ENCODE measurements at places on chromosomes 13 and 19. TPM values are rescaled to one million over a fixed set of nuclear protein-coding genes. Genes with fewer than 3 reads are reported as not detected.

GRCh38 chr19:14370940-14371280, 10.3 kb upstream of the ADGRE5 start:
- DNase-seq = no peak

- DNase-seq = no peak
Measured at GRCh38 chr13:28099396-28100149, 803 bp downstream of the FLT3 start.

DNA sequence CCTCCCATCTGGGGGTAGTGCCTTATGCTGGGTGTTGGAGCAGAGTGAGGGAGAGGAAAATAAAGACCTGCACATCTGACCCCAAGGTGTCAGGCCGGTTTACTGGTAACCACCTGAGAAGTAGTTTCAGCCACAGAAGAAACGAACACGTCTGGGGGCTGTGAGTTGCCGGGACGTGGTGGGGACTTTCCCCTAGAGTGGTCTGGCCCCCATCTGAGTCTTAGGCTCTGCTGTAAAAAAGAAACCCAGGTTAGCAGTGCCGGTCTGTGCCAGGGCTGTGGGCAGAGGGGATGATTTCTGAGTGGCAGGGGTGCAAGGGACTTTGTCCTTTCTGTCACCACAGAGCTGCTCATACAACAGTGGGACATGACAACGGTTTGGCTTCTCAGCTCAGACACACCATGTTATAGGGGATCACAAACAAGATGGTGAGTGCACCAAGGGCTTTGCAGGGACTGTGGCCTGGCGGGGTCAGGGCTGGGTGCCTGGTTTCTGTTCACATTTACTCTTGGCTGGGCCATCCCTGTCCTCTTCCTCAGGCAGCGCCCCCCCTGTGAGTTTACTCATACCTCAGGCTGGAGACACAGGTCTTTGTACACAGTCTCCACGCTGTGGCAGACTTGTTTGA, 9.0 kb downstream of the GCDH start:
- DNase-seq = no peak

- DNase-seq = no peak
Measured at GRCh38 chr13:60318186-60318585, 78.8 kb upstream of the TDRD3 start.

The DCAF15 gene
- 7.5 TPM for total RNA-seq

DNA sequence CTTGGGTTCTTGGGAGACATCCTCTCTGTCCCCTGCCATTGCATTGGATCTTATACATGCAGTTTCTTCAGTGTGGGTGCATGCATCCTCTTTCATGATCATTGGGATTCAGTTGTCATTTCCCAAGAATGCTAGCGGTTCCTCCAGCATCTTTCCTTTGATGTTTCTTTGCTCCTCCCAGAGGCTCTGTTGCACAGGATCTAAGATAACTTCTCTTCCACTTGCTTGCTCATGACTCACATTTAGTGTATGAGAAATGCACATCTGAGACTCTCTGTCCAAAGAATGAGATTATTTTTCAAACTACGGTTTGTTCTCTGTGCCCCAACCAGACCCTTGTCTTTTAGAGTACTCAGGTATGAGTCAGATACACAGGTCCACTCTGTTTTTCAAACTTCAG, 197.1 kb downstream of the NDFIP2 start:
- peak; percentile 44 for DNase-seq

The FGF22 gene
- not detected for total RNA-seq

The FOXO1 gene
- under 0.01 TPM for total RNA-seq

- no peak for DNase-seq
Measured at GRCh38 chr19:34767951-34768350, 5.1 kb downstream of the ZNF599 start.

The ZNF525 gene
- total RNA-seq = 6.7 TPM

- peak; percentile 31 for DNase-seq
Measured at GRCh38 chr13:93771782-93772181, 545.2 kb downstream of the GPC6 start.

DNA sequence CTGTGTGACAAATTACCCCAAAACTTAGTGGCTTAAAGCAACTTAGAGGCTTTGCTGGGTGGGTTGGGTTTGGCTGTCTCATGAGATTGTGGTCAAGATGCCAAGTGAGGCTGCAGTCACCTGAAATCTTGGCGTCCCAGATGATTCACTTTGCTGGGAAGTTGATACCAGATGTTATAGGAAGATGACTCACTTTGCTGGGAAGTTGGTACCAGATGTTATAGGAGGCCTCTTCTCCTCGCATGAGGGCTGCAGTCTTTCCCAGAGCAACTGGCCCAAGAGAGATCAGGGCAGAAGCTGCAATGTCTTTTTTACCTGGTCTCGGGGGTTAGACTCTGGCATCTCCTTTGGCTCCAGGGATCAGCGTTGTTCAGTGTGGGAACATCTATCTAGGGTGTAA, 16.8 kb downstream of the TEX29 start:
- DNase-seq = peak; percentile 96

The FCAR gene
- total RNA-seq = not detected

The ZNF793 gene
- 0.72 TPM for total RNA-seq

The EFNA2 gene
- not detected for total RNA-seq

DNA sequence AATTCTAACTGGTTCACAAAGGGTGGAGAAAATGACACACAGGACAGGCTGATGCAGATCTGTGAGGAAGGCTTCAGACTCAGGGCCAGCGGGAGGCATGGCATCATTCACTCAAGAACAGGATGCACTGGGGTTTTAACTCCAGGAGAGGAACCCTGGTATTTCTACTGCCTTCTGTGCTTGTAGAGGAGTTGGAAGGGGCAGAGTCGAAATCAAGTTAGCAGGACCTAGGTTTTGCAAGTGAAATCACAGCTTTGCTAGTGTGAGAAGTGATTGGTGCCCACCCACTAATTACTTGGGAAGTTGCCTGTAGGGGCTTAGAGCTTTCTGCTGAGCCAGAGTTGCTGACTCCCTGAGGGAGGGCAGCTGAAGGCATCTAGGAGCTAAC, 92.7 kb downstream of the AKAP11 start:
- no peak for DNase-seq

DNA sequence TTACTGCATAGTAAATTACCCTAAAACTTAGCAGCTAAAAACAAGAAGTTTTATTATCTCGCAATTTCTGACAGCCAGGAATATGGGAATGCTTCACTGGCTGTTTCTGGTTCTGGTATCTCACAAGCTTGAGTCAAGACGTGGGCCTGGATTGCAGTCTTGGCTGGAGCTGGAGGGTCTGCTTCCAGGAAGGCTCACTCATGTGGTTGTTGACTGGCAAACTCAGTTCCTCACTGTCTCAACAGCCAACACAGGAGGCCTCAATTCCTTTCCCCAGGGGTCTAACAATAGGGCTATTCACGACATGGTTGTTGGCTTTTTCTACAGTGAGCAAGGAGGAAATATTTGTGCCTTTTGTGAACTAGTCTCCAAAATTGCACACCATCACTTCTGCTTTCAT, 146.3 kb downstream of the GPC5 start:
- DNase-seq = no peak

The ADM5 gene
- 0.18 TPM for total RNA-seq

The C19orf67 gene
- total RNA-seq = not detected

- DNase-seq = peak; percentile 43
Measured at GRCh38 chr13:80334597-80335260, 6.2 kb downstream of the SPRY2 start.

- DNase-seq = no peak
Measured at GRCh38 chr19:16441661-16442162, 30.1 kb downstream of the EPS15L1 start.

- no peak for DNase-seq
Measured at GRCh38 chr19:14682084-14682483, 7.4 kb upstream of the ADGRE3 start.

DNA sequence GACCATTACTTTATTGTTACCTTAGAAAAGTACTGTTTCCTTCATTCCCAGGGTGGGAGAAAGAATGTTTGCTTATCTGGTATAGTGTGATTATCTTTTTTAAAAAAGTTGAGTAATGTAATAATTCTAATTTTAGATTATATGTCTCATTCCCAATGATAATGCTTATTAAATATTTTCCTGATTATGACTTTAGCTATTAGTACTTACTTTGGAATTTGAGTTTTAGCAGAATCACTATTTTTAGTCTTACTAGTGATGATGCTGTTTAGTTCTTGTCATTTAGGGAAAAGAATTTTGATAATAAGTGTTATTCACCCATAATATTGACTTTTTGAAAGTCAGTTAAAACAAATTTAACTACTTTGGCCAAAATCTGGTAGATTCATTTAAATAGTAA, 95.2 kb downstream of the FRY start:
- DNase-seq = peak; percentile 46

The TIMM44 gene
- 43.0 TPM for total RNA-seq

DNA sequence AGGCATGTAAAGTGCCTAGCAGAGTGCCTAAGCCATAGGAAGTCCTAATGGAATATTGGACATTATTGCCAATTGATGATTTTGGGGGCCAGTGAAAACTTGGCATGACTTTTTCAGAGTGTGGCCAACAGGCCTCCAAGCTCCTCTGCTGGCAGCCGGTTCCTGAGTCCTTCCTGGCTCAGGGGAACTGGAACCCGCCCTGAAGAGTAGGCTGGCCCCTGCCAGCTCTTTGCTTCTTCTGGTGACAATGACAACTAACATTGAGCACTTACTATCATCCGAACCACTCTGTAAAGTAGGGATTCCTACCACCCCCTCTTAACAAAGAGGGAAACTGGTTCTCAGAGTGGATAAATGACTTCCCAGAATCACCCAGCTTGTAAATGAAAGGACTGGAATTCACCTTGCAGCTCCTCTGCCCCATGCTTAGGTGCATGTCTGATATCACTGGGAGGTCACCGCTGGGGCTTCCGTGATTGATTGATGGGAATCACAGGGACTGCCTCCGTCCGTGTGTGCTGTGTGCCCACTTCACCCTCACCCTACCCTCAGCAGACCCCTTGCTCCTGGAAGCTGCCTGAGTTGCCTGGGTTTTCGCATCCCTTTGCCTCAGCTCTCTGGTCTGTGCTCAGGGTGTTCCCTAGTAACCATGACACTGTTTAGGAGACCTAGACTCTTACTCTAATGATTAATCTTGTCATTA, 50.6 kb downstream of the TNFRSF19 start:
- DNase-seq = no peak

DNA sequence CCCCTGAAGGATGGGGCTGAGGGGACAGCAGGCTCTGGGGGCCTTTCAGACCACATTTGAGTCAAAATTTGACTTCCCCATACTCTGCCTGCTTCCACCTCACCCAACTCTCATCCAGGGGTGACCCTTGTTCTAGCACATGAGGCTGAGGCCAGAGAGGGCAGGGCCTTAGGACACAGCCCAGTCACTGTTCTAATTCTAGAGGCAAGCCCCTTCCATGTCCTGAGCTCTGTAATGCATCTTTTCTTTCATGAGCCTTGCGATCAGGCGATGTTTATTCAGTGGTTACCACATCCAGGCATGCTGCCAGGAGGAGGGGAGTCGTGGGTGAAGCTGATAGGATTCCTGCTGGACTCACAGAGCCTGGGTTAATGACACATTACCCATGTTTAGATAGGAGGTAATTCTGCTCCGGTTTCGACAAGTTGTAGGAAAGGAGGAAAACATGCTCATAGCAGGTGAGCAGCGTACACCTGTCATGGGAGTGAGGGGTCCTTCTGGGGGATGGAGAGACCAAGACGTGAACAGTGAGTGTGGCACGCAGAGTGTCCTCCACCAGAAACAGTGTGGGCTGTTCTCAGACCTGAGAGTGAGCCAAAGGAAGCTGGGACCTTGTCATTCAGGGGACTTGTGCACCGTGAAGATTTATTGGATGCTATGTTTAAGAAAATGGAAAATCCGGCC, 9.3 kb downstream of the RPS9 start:
- peak; percentile 98 for DNase-seq

The PRR20D gene
- not detected for total RNA-seq

GRCh38 chr19:17538684-17539237, 16.7 kb upstream of the COLGALT1 start:
- no peak for DNase-seq

The LILRB1 gene
- total RNA-seq = not detected

The NAT14 gene
- total RNA-seq = 7.2 TPM

The HIF3A gene
- not detected for total RNA-seq

DNA sequence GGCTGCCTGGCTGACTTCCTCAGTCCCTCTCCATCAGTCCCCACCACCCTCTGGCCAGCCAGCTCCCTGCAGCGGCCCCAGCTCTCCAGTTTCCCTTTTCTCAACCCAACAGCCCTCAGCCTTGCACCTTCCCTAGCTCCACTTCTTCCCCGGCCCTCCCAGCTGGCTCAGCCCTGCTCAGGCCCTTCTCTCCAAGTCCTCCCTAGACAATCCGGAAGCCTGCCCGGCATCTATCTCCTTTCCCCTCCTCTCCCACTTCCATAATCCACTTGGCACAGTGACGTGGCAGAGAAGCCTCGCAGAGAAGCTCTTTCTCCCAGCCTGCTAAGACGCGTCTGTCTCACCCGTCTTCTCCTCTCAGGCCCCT, 1.1 kb downstream of the UBXN6 start:
- peak; percentile 75 for DNase-seq

DNA sequence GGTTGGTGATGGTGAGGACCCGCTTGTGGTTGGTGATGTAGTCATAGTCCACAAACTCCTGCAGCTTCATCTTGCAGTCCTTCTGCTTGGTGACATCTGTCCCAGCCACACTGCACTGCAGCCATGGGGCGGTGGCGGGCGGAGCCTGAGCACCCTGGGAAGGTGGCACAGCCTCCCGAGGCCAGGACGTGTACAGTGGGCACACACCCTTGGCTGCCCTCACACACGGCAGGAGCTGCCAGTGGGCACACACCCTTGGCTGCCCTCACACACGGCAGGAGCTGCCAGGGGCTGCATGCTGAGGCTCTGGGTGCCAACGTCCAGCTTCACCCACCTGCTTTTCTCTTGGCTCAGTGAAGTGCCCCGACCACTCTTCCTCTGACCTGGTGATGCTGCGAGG, 128.7 kb downstream of the TUBA3C start:
- DNase-seq = no peak

The NFKBIB gene
- total RNA-seq = 7.5 TPM

GRCh38 chr13:85661675-85662074, 137.5 kb downstream of the SLITRK6 start:
- DNase-seq = no peak

DNA sequence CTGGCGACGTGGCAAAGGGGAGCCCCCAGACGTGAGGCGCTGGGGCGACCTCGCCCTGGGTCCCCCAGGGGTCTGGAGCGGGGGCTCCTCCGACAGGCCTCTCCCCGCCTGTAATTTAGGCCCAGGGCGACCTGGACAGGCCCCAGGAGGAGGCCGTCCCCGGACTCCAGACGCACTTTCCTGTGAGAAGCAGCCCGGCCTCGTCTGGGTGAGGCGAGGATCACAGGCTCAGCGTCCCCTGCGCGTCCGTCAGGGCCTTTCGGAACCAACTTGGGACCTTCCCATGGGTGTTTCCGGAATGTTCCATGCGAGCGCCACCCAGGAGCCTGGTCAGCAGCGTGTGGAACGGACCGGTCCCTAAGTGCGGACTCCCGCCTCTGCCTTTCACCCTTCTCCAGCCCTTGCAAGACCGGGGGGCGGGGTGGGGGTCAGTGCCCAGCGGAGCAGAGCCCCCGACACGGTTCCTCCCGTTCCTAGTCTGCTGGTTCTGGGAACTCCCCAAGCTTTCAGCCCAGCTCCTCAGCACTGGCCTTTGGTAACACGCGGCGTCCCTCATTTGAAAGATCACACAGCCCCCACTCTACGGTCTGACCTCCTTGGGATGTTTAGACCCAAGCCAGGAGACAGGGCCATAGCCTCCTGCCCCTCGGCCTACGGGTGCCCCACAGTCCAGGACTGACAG, 1.1 kb upstream of the GRTP1 start:
- no peak for DNase-seq
